ENCODE measurements at places on chromosomes 4 and X.

DNA sequence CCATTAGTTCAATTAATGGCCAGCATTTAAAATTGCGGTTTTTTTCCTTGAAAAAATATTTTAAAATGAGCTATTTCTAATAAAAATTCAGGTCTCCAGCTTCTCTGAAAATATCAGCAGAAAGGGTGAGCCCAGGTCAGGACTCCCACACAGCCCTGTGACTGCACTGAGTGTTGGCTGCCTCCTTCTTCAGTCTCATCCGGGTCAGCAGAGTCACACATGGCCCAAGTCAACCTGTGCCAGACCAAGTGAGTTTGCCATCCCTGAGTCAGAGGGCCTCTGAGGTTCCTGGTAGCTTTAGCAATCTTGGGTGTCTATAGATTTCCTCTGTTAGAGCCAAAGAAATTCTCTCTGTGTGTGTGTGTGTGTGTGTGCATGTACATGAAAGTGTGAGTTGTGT is 22.1 kb upstream of the MSX1 start:
- DNase-seq, result no peak

DNA sequence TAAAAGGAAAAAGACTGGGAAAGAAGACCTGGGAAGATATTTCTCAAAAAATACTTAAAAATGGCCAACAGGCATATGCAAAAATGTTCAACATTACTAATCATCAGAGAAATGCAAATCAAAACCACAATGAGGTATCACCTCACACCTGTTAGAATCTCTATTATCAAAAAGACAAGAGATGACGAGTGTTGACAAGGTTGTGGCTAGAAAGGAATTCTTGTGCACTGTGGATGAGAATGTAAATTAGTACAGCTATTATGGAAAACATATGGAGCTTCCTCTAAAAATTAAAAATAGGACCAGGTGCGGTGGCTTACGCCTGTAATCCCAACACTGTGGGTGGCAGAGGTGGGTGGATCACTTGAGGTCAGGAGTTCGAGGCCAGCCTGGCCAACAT is 50.0 kb downstream of the C4orf46 start:
- DNase-seq, result no peak

- peak; percentile 79 for DNase-seq
These were observed 165.6 kb downstream of the SH3KBP1 start for GRCh38 chrX:19721726-19722370.

DNA sequence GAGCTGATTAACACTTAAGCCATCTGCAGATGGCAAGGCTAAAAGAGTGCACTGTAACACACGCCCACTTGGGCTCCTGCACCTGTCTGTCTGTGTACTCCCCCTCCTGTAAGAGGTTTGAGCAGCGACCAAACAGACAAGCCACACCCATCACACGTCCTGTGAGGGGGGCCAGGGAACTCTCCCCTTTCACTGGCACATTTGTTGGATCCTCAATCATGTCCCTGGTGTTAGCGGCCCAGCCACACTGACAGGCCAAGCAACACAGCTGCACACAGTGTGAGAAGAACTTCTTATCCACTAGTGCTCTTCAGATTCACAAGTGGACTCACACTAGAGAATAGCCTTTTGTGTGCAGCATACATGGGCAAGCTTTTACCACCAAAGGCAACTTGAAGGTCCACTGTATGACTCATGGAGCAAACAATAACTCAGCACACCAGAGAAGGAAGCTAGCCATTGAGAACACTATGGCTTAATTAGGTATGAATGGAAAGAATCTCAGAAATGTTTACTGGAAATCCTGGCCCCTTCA is 29.1 kb upstream of the UTP14A start:
- DNase-seq, result peak; percentile 70

DNA sequence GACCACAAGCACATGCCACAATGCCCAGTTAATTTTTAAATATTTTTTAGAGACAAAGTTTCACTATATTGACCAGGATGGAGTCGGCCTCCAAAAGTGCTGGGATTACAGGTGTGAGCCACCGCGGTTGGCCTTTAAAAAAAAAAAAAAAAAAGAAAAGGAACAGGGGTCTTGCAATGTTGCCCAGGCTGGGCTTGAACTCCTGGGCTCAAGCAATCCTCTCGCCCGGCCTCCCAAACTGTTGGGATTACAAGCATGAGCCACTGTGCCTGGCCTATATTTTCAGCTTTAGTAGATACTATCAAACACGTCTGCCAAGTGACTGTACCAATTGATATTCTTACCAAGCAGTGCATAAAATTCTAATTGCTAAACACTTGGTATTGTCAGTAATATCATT is 8.8 kb downstream of the UGDH start:
- DNase-seq, result no peak

DNA sequence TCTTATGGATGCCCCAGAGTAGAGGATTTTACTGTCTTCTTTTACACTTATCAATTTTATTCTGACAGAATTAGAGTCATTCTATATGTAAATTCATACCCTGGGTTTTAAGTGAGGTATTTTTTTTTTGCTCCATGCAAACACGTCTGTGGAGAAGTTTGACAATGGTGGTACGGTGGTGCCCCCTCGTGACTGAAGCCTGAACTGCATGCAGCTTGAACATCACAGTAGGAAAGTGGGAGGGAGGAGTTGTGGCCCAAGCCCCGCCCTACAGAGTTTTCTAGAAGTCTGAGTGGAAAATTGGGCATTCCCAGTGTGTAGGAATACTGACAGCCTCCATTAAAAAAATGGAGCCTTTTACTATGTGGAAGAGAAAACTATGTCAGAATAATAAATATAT is 73.3 kb upstream of the RAB40AL start:
- DNase-seq, result peak; percentile 75

GRCh38 chr4:70783096-70783495 is 56.6 kb downstream of the GRSF1 start:
- no peak for DNase-seq

DNA sequence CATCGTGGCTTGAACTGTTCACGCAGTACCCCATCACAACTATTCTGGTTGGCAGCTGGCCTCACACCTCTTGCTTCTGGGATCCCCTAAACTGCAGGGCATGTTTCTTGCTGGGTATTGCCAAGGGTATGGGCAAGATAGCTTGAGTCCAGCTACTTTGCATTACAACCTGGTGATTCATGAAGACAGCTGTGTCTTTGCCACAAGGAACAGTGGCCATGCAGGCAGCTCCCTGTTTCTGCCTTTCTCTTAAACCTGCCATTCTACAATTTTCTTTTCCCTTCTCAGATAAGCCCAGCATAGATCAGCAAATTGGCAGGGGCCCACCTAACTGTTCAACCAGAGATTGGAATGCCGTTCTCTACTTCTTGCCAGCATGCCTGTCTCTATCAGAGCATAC is 42.8 kb downstream of the TENM3 start:
- peak; percentile 34 for DNase-seq

DNA sequence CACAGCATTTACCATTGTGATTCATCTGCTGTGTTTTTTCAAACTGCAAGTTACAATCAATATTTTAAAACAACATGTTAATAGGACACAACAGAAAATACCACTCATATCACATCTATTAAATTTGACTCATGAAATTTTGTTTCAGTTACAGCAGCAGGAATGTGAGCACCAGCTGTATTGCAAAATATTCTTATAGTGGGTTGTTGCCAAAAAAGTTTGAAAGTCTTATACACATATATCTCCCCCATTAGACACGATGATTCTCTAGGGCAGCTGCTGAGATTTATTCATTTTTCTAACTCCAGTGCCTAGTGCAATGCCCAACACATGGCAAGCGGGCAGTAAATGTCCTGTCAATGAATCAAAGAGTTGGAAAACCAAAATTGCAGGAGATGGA is 26.6 kb upstream of the NKX3-2 start:
- DNase-seq, result no peak

GRCh38 chr4:41281038-41281634 is 24.4 kb downstream of the UCHL1 start:
- DNase-seq, result peak; percentile 81

DNA sequence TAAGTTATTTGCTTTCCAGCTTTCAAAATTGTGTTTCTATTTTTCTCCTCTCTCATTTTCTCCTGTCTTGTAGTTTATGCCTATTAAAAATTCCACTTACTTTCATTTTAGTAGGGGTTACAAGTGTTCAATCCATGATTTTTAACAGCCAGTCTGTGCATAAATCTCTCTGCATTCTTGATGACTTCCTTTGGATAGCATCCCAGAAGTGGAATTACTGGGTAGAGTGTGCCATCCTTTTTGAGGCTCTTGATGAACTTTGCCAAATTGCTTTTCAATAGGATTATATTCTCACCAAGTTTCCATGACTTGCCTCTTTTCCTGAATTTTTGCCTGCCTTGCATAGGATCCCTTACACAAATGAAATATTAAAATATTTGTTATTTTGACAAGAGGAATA is 58.5 kb downstream of the DIPK2B start:
- DNase-seq, result no peak

DNA sequence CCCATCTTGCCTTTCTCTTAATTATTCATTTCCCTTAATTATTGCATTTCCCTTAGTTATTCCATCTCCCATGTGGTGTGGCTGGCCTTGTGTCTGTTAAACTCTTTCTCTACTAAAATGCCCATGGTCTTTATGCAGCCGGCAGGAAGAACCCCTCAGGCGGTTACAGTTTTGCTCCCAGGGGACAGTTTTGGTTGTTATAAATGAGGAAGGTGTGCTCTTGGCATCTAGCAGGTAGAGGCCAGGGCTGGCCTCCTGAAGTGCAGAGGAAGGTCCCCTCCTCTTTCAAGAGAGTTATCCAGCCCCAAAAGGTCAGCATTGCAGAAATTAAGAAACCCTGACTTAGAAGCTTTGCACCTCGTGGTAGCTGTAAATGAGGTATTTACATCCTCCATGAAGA is 18.0 kb downstream of the TBL1X start:
- DNase-seq, result no peak

DNA sequence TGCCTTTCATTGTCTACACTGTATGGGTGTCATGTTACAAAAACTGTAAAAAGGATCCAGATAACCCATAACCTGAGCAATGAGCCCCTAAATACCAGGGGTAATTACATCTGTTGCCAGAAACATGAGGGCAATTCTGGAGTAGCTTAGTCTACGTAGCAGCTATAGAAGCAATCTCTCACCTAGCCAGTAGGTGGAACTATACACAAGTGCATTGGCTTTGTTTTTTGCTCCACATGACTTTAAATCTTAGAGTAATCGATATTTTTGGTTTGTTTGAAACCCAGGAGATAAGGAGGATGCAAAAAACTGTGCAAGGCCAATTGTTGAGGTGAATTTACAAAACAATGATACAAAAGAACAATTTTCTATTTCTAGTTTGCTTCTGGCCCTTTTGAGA is 57.5 kb downstream of the GPR82 start:
- peak; percentile 50 for DNase-seq

DNA sequence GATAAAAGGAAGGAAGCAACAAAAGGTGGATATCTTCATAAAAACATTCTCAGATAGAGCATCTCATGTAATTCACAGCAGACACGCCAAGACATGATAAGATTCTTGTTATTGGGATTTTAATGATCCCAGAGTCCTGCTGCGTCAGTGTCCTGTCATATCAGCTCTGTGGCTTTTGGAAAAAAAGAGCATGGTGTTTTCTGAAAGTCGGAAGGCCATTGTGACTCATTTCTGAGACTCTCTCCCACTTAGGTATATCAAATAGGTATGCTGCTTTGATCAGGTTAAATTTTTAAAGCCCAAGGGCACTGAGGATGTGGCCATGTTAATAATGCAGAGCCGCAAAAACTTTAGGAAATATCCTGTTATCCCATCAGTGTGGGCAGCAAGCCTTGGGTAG is 481.0 kb downstream of the KCNIP4 start:
- DNase-seq, result no peak

DNA sequence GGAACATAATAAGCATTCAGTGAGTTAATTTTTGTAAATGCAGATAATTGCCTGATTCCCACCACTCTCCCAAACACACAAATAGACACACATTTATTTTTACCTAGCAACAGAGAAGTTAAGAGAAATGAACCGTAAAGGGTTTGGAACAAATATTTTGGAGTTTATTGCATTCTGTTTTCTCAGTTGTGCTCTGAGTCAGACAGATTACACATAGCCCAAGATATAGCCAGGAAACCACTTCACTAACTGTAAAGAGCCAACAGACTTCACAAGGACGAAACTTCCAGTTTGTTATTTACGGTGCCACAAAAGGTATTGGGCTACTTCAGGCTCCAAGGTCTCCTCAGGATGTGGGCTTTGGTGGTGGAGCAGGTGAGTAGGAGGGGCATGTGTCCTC is 217.0 kb downstream of the BMPR1B start:
- DNase-seq, result peak; percentile 34

DNA sequence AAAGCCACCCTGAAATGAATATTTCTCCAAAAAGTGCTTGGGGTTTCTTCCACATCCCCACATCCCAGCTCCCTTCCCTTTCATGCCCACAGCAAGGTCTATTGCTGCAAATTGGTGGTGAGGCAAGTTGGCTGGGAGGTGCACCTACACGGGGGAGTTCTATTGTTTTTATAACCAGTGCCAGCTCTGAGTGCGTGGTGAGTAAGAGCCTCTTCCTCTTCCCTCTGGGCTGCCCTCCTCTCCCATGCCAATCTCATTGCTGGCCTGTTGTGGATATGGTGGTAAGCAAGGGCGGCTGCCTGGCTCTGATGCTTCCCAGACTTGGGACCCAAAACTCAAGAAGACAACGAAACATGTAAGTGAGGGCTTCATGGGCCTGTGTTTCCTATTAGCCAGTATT is 204.3 kb downstream of the SHROOM3 start:
- DNase-seq, result peak; percentile 88

GRCh38 chrX:63785708-63786040 is 660 bp upstream of the ARHGEF9 start:
- DNase-seq, result no peak

DNA sequence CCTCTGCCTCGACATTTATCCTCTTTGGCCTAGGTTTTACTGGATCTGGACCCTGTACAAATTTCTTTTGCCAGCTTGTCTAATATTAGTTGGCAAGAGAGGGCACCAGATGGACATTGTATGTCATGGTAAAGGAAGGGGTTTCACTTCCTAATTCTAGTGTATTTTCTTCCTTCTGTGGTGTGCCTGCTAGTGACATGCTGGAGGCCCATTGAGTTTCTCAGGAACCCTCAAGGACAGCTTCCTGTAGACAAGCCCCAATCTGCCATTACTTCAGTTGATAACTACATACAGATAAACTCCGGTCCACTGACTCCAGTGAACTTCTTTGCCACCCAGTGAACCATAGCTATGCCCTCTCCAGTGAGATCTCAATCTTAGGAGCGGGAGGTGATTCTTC is 116.9 kb downstream of the STPG2 start:
- no peak for DNase-seq

DNA sequence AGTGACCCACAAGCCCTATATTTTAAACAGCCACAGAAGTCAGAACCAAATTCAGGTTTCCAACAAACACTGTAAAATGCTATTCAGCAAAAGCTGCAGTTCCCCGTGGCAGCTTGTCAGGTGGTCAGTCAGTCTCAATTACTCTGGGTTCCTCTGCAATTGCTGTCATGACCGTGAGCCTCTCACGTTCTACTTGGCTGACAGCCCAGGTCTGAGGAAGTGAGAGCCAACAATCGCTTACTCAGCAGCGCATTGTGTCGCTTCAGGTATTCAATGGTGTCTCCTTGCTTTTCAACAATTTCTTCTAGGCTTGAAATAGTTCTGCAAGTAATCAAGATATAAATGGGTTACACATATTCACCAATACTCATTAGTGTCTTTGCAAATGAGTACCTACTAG is 25.8 kb downstream of the TRIM75 start:
- peak; percentile 65 for DNase-seq

- no peak for DNase-seq
These were observed 92.2 kb upstream of the SPRY1 start for GRCh38 chr4:123304151-123304964.

- DNase-seq, result no peak
These were observed 779 bp upstream of the PRSS12 start for GRCh38 chr4:118353534-118354030.
